HFFc6 (cell line): ENCODE measurements at places on chromosomes 6 and 20. TPM values are rescaled to one million over a fixed set of nuclear protein-coding genes. Genes with fewer than 3 reads are reported as not detected.

The RANBP9 gene
- total RNA-seq: 37.7 and 40.3 TPM in 2 replicates

The DLK2 gene
- 1.8 and 2.2 TPM in 2 replicates for total RNA-seq

The C20orf144 gene
- total RNA-seq: 0.10 to 0.18 TPM (median 0.15 TPM) in 3 replicates

DNA sequence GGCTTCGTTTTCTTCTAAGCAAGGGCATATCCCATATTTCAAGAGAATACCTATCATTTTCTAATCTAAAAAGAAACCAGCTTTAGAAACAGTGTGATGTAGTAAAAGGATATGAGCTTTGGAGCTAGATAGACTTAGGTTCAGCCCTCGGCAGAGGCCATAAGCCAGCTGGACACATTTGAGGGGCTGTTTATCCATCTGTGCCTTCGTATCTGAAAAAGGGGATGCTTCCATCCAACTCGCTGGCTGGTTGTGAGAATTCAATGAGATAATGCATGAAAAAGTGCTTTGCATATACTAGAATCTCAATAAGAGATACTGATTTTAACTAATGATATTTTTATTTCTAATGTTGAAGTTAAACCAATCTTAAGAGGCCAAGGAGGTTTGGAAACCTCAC is 58.0 kb downstream of the PRL start:
- DNase-seq: no peak

DNA sequence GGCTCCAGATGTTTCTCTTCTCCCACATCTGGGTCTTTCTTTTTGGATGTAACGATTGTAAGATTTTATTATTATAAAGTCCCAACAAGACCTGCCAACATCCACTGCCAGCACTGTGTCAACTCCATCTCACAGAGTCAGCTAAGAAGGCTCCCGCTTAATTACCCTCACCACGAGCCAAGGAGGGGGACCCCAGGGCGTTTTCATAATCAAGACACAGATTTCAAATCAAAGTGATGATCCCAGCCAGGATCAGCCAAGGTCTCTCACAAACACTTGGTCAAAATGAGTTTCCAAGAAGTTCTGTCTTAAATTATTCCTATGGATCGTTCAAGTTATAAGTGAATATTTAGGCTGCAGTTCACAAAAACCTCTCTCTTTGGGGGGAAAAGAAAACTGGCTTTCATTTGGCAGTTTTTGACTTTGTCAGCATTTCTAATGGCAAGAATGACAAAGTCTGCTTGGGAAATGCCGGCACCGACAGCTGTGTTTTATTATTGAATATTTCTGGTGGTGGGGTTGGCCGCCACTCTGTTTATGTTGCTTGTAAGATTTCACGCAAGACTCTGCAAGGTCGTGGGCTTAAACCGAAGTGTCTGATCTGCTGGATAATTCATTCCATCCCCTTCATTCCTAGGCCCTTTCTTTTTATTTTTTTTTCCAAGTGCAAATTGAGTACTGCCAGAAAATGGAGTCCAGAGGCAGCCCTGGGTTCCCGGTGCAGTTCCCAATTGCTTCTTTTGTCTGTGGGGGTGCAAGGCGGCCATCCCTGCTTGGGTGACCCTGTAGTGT is 170.2 kb upstream of the PMEPA1 start:
- DNase-seq: no peak

- no peak for DNase-seq
These were observed 19.7 kb downstream of the RAB44 start for GRCh38 chr6:36717231-36717825.

GRCh38 chr6:9515633-9516606 is 899.0 kb downstream of the TFAP2A start:
- peak; percentile 59 for DNase-seq

GRCh38 chr6:142226731-142227130 is 75.1 kb upstream of the ADGRG6 start:
- DNase-seq: no peak

DNA sequence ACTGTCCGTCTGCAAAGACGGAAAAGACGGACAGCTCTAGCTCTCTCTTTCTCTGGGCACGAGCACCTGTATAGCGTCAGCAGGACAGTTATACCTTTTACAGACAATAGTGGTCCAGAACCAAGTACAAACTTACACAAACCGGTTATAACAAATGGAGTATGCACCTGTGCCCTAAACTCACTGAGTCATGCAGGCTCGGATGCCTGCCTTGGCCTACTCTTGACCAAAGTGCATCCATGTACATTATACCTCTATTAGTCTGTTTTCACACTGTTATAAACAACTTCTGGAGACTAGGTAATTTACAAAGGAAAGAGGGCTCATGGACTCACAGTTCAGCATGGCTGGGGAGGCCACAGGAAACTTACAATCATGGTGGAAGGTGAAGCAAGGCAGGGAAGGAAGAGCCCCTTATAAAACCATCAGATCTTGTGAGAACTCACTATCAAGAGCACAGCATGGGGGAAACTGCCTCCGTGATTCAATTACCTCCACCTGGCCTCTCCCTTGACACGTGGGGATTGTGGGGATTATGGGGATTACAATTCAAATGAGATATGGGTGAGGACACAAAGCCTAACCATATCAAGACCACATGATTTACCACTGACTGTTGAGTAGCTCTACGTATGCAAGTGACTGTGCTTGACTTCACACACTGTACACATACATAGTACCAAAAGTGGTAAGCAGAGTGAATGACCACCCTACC is 23.1 kb downstream of the MAN1A1 start:
- no peak for DNase-seq

GRCh38 chr20:17530716-17531664 is at the start of gene BFSP1:
Gene BFSP1, minus strand, starts transcription at chr20:17531379. Its CDS starts 50 bp downstream, at chr20:17531329.
- peak; percentile 32 for DNase-seq

DNA sequence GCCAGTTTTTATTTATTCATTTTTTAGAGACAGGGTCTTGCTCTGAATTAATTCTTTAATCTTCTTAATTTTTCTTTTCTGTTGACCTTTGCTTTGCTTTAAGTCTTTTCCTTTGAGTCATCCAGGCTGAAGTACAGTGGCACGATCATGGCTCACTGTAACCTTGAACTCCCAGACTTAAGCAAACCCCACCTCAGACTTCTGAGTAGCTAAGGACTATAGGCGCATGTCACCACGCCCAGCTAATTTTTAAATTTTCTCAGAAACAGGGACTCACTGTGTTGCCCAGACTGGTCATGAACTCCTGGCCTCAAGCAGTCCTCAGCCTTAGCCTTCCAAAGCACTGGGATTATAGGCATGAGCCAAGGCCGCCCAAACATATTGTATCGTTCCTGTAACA is 71.3 kb upstream of the GNRH2 start:
- no peak for DNase-seq

DNA sequence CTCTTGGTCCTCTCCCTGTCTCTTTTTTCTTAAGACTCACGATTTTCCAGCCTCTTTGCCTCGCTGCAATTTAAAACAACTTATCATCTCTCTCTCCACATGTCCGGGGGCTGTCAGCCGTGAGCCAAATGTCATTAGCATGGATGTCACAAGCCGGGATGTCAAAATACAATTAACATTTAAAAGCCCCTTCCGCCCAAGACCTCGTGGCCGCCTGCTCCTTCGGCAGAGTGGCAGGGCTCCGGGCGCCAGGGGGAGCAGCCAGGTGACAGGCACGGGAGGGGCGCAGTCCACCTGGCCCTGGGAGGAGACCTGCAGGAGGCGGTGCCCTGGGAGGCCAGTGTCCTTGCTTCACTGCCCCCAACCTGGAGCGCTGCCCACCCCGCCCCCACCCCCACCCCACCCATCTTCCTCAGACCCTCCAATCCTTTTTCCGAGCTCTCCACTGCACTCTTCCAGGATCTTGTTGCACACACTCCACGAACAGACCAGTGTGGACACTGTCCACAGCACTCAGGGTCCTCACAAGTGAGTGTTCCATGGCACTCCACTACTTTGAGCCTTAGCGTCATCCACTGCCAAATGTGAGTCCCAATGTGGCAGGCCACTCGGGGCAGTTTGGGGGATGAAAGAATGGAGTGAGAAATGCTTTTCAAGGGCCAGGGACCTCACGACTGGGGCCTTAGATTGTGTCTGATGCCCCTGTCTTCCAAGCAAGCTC is 5.6 kb upstream of the GRM4 start:
- no peak for DNase-seq

GRCh38 chr6:31620586-31621319 is at the start of gene PRRC2A:
Gene PRRC2A, plus strand, starts transcription at chr6:31620715. Its CDS starts 2,075 bp downstream, at chr6:31622790.
- no peak for DNase-seq
